ENCODE measurements at places on chromosomes 16 and 17.

GRCh38 chr16:88983771-88984687 is 7.0 kb upstream of the CBFA2T3 start:
- no peak for DNase-seq

- no peak for DNase-seq
Observed at GRCh38 chr16:19502395-19503131, 19.3 kb downstream of the GDE1 start.

GRCh38 chr17:59858167-59858816 is 34.5 kb downstream of the TUBD1 start:
- DNase-seq: peak; percentile 20

DNA sequence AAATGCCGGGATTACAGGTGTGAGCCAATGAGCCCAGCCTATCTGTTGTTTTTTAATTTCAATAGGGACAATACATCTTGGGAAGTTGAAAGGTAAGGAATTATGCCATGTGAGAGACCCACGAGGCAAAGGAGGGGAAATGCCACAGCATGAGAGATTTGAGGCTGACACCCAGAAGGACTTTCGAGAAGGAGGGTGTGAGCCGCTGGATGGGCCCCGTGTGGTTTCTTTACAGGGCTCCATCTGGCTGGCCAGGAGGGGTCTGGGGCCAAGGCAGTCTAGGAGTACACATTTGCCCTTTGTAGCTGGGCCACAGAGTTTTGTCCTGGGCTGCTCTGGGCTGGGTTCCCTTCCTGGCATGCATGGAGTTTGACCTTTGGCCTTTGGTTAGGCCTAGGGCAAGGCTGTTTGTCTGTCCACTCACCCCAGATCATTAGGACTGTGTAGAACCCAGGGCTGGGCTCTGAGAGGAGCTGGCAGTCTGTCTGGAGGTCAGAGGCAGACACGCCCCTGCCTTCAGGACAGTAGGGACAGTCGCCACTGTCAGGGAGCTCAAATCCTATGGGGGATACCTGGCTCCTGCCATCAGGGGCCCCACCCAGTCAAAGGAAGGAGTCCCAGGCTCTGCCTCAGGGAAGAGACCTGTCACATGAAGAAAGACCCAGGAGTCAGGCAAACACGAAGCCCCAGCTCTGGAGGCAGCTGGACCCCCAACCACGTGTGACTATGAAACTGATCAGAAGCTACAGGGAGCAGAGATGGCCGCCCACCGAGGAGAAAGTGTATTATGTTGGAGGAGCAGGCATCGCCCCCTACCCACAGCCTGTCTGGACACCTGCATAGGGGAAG is 24.2 kb upstream of the NXPH3 start:
- no peak for DNase-seq

DNA sequence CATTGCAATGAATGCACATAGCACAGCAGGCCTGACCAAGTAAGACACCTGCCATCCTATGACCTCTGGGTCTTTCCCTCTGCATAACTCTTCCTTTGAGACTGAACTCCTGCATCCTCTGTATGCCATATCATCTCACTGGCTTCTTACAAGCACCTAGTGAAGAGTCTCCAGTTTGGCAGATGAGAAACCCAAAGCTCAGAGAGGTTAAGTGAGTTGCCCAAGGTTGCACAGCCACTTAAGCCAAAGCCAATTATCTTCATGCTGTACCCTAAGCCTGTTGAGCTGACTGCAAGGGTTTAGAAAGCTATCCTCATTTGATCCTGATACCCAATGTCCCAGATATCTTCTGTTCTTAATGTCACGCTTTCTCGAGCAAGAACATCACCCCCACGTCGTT is 35.2 kb downstream of the TMEM186 start:
- DNase-seq: no peak

DNA sequence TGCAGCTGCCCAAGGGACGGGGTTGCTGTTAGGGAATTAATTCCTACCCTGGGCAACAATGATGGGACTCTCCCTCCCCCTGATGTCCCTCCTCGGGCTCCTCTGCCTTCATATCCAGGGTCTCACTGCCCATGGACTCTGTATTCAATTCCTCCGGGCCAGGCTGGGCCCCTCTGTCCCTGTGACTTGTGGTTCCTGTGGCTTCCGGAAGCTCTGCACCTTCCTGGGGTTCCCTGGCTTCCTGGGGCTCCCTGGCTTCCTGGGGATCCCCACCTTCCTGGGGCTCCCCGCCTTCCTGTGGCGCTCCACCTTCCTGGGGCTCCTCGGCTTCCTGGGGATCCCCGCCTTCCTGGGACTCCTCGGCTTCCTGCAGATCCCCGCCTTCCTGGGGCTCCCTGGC is 35.2 kb downstream of the SRL start:
- DNase-seq: no peak

DNA sequence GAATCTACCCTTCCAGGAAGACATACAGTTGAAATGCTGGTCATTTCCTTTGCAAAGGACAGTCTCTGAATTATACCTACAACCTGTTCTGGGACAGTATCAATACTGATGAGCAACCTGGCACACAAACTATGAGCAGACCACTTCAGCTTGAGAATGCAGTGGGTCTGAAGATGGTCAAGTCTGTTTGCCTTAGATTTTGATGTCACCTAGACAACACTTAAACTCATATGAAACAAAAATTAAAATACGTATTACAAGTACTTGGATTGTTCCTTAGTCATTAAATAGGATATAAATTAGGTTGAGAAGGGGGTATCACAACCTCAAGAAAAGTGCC is 3.5 kb downstream of the SRSF2 start:
- no peak for DNase-seq

DNA sequence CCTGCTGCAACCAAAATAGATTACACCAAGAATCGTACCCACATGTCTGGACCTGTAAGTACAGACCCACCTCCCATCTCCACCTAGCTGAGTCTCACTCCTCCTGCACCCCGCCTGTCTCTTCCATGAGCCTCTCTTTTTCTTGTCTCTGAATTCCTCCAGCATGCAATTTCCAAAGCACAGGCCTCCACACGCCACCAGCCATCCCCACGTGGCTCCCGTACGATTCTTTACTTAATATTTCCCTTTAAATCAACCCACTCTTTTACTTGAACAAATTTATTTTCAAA is 1.2 kb downstream of the RPH3AL start:
- DNase-seq: no peak

DNA sequence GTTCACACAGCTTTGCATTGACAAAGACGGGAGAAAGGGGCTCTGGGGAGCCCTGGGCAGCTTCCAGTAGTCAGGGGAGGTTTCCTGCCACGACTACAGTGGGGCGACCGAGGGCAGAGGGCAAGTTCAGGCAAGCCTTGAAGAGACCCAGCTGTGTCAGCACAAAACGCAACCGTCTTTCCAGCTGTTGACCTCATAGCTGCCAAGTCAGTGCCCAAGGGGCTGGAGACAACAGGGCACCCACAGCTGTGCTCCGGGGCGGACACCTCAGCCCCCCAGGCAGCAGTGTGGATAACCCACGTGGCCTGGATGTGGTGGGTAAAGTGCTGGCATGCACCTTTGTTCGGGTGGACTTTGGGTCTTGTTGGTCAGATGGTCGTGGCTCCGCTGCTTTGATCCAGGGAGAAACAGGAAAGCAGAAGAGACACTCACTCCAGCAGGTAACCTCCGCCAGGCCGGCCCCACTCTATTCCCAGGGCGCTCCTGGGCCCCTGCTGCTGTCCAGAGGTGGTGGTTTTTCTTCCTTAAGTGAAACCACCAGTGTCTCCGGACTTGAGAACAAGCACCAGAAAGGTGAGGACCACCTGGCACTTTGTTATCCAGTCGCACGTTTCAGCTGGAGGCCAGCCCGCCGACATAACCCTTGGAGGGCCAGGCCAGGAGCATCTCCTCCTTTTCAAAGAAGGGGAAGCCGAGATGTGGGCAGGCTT is 17.6 kb upstream of the CBX2 start:
- no peak for DNase-seq

DNA sequence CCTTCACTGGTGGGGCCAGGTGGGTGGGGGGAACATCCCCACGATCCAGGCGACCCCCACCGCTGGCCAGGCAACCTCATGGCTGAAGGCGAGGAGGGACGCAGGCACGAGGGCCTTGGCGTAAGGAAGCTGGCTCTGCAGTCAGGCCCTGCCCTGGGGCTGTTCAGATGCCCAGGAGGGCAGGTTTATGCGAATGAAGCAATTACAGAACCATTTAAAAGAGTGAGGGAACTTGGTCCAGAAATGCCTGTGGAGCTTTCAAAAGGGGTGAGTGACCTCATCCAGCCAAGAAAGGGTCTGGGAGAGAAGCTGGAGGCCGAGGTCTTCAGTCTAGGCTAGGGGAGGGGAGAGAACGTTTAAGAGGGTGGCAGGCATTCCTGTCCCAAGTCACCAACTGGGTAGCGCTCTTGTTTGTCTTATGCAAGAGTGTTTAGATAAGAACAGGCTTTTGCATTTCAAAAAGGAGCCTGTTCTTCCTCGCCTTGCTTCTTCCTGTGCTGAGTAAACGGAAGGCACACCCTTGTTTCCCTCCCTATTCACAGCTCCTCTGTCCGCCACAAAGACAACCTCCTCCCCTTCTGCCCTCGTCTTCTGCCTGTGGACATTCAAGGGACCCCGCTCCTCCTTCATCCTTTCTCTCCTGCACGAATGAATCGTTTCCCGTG is 183.5 kb upstream of the SDK2 start:
- DNase-seq: no peak

DNA sequence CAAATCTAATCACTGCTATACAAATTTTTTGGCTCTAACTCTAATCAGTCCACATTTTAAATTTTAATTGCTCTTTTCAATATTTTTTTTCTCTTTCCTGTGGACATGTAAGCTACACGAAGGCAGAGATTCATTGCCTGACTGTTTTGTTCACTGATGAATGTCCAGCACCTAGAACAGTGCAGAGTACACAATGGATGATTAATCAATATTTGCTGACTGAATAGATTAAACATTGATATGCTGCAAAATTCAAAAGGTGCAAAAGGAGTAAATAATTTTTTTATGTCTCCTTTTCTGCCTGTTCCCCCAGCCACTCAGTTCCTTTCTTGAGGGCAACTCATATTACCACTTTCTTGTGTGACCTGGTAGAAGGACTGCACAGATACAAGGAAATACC is 32.8 kb downstream of the SCNN1B start:
- DNase-seq: no peak

DNA sequence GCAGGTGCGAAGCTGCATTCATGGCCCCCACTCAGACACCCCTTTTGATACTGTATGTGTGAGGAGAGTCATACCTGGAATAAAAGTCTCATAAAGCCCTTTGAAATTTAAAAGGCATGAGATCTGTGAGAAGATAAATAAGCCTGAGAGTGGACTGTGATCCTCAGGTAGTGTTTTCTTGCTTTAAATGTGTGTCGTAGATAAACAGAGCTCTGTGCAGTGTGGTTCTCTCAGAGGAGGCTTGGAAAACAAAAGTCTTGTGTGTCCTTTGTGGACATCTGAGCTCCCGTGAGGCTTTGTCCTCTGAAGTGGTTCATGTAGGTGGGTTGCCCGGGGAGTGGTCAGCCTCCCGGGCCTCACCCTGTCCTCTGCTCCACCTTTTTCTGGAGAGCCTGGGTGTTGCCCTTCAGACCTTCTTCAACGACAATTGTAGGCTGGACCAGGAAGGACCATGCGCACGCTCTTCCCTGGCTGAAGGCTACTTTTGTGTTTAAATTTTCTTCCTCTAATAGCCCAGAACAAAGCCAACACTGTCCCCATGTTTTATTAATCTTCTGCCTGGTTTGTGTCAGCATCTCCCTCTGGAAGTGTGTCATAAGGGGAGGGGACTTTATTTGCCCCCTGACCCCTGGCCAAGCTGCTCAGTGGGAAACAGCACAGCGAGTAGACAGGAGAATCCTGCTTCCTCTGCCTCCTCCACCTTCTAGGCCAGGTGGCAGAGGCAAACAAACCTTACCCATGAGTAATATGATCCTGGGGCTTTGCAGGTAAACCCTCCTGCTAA is 151.2 kb downstream of the MSI2 start:
- no peak for DNase-seq

DNA sequence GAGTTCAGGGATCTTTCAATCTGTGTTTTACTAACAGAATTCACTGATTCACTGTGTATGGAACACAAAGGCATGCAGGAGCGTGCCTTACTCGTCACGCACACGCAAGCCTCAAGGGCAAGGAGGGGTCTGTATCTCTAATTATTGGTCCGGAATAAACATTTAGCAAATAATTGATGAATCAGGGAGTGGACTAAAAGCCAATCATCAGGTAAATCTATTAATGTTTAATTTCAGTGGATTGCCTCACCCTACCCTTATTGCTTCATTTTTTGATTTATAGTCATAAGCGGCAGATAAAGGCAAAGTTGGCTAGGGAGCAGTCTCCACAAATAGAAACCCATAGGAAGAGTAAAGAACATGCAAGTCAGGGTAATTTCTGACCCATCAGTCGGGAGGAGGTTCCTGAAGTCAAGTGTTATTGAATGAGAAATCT is 7.4 kb upstream of the HSD17B2 start:
- no peak for DNase-seq
